ENCODE measurements at places on chromosomes 7 and 10. TPM values are rescaled to one million over a fixed set of nuclear protein-coding genes. Genes with fewer than 3 reads are reported as not detected.

Gene PRSS2
- total RNA-seq: not detected

Gene TAC1
- total RNA-seq: 0.10 TPM

Gene NPC1L1
- 0.35 TPM for total RNA-seq

Gene HK1
- 69.6 TPM for total RNA-seq

Gene NPVF
- not detected for total RNA-seq

Gene NAT16
- not detected for total RNA-seq

Gene SYNPO2L
- not detected for total RNA-seq

Gene RNF32
- total RNA-seq: 1.3 TPM

GRCh38 chr10:112141292-112141691 is 42.3 kb downstream of the GPAM start:
- DNase-seq: no peak

- DNase-seq: no peak
Measured at GRCh38 chr10:12432402-12433189, 83.2 kb downstream of the CAMK1D start.

GRCh38 chr7:116673457-116673865 is 1.5 kb downstream of the MET start:
- no peak for DNase-seq

GRCh38 chr10:14020037-14020664 is 310.6 kb downstream of the FRMD4A start:
- no peak for DNase-seq

DNA sequence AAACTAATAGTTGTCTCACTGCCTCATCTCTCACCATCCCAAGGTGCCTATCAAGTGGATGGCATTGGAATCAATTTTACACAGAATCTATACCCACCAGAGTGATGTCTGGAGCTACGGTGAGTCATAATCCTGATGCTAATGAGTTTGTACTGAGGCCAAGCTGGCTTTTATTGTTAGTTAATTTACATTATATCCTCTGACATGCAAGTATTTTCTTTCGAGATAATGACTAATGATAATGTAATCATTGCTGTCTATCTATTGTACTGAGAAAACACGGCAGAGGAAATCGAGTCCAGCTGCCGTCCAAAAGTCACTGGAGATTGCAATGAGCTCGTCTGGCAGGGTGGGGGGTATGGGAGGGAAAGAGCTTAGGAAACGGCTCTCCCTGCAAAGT is 172.4 kb upstream of the LANCL2 start:
- DNase-seq: peak; percentile 55

GRCh38 chr7:117493460-117493859 is 13.6 kb downstream of the CFTR start:
- no peak for DNase-seq

- DNase-seq: no peak
Measured at GRCh38 chr7:91267171-91267955, 3.1 kb downstream of the FZD1 start.

GRCh38 chr7:4123823-4124222 is 558.3 kb upstream of the FOXK1 start:
- peak; percentile 71 for DNase-seq

DNA sequence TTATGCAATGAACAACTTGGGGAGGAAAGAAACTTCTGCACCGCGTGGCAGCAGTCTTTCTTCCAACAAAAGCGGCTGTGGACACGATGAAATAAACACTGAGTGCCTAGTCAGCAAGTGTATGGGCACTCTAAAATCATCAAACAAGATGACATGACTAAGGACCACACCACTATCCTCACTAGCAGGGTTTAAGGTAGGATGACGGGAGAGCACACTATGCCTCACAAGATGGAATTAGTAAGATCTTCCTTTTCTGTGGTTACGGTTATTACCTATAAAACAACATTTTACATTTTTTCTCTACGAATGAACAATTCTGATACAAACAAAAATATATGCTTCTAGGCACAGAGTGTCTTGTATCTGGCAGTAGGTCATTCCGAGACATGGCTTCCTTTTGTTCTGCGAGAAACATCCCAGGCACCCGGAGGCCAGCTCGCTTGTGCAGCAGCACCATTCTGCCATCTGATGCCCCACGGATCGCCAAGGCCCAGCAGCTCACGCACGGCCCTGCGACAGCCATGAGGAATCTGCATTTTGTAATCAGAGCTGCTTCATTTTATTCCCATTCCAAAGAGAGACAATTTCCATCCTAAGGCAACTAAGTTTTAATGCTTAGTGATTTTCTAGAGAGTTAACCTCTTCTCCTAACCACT is 54.1 kb upstream of the NCAPG2 start:
- no peak for DNase-seq
